ENCODE measurements at places on chromosomes 1 and 21.

DNA sequence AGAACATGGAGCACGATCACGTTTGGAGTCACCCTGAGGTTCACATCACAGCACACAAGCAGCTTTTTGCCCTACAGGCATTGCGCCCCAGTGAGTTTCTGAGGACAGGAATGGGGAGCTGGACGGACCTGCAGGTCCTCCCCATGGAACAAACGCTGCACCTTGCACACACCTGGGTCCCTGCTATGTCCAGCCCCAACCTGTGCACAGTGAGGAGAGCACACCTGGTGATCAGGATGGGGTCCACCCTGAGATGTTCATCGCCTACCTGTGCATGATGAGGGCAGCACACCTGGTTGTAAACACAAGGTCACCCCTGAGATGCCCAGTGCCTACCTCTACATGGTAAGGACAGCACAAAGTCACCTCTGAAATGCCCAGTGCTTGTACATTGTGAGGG lies 45.9 kb downstream of the TCP10L start:
- DNase-seq: no peak

GRCh38 chr1:247883346-247883745 lies 12.0 kb upstream of the OR2W3 start:
- DNase-seq: no peak

- DNase-seq: no peak
Observed at GRCh38 chr1:95583661-95584210, 349.7 kb downstream of the RWDD3 start.

GRCh38 chr1:217012659-217013058 lies 289.4 kb upstream of the ESRRG start:
- no peak for DNase-seq

DNA sequence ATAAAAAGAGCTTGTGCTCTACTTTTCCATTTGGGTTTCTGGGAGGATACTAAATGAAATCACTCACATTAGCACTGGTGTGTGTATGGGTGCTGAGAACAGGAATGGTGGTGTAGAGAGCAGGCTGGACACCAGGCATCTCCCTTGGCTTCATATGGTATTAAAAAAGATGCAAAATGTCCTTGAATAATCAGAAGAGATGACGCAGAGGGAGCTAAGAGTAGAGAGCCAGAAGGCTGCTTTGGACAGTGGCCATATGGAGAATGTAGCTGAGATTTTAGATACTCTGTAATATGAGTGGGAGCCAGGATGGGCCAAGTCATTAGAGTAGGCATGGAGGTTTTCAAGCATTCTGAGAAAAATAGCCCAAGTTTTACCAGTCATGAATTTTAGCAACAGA lies 112.3 kb upstream of the ZRANB2 start:
- no peak for DNase-seq

DNA sequence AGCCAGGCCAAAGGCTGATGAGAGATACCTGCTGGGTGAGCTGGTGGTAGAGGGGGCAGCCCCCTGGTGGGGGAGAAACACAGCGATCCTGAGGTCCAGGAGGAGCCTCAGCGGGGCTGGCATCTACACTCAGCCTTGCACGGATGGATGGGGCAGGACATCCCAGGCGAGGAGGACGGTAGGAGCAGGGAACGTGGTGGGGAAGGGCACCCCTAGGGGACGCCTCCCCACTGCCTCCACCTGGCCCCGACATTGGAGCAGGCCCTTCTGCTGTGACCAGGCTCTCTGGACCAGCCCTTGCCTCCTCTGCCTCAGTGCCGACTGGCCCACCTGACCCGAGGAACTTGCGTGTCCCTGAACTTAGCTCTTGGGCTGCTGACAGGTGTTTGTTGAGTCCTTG lies 6.4 kb upstream of the MMEL1 start:
- DNase-seq: no peak

DNA sequence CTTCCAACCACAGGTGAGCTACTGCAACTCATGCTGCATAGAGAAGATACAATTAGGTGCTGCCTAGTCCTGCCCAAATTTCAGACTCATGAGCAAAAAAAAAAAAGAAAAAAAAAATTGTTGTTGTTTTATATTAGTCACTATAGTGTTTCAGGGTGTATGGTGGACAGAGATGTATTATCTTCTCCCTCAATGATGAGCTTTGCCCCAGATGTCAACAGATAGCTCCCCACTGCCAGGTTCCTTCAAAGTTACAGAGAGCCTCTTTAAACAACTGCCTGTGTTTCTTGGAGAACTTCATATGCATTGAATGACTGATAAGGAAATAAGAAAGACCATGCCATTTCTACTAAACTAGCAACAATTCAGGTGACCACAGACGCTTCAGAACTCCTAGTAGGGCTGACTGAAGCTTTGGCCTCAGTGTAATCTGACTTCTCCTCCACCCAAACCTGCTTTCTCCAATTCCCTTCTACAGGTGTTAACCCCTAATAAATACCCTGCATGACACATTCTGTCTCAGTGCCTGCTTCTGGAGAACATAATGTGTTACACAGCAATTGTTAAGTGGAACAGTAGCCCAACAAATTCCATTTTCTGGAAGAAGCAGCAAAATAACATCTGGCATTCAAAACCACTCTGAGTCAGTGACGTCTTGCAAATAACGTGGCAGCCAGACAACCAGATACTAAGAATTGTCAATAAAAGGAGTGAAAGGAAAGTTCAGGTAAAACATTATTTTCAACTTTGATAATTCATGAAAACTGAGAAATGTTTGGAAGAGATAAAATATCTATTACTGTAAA lies 147.7 kb downstream of the CDC42BPA start:
- no peak for DNase-seq

GRCh38 chr1:53376041-53376461 lies 48.2 kb upstream of the LRP8 start:
- no peak for DNase-seq

- DNase-seq: no peak
Observed at GRCh38 chr1:193697115-193697762, 510.8 kb upstream of the B3GALT2 start.

DNA sequence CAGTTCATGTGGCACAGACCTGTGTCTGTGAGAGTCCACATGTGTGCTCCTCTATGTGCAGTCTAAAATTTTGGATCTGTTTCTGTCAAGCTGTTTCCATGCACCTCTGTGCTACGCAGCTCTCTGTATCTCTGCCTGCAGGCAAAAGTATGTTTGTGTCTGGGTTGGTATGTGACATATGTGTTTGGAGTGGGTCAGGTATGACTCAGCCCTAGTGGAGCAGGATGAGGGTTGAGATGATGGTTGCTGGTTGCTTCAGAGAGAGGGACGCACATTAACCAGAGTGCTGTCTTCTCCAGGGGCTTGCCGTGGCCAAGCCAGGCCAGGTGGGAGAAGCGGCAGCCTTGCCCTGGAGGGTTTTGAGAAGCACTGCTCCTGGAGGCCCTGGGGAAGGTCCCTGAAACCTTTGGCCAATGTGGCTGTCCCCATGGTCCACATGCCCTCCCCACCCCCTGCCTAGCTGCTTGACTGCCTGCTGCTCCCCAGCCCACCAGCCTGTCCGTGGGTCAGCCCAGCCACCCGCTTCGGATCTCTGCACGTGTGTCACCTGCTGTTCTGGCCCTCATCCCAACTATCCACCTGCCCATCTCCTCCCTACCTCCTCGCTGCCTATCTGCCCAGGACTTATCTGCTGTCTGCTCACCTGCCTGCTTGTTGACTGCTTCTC lies 4.1 kb upstream of the EVA1B start:
- no peak for DNase-seq

DNA sequence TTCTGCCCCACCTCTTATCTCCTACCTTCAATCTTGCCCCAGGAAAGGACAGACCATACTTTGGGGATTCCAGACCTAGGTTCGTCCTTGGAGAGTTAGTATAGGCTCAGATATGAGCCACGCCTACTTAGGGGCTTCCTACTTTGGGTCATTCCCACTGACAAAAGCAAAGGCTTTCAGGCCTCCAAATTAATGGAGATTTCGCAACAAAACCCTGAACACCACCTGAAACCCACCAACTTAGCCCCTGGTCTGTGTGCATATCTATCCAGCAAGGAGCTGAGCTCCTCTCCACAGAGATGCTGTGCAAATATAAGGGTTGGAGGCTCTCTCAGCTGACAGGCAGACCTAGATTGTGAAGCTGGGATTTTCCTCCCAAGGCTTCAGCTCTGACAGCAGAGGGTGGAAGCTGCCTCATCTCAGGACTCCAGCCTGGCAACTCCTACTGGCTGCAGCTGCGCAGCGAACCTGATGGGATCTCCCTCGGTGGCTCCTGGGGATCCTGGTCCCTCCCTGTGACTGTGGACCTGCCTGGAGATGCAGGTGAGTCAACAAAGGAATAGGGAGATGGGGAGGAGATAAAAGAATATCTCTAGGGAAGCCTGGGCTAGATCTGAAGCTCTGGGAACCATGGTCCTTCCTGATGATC lies 2.1 kb downstream of the MPL start:
- DNase-seq: no peak

DNA sequence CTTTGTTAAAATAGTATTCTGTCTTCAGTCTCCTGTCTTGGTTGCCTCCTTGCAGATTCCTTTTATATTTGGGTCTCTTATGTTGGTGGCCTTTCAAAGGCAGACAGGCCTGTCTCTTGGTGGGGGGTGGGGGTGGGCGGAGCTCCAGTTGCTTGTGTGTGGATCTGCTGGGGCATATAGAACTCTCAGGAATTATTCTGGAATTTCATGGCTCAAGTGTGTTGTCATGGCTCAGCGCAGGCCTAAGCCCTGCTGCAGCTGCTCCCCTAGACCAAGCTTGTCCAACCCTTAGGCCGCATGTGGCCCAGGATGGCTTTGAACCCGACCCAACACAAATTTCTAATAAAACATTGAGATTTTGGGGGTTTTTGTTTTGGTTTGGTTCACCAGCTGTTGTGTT lies 8.0 kb downstream of the C1orf35 start:
- no peak for DNase-seq

GRCh38 chr1:96979304-96980268 lies 258.0 kb downstream of the PTBP2 start:
- no peak for DNase-seq

DNA sequence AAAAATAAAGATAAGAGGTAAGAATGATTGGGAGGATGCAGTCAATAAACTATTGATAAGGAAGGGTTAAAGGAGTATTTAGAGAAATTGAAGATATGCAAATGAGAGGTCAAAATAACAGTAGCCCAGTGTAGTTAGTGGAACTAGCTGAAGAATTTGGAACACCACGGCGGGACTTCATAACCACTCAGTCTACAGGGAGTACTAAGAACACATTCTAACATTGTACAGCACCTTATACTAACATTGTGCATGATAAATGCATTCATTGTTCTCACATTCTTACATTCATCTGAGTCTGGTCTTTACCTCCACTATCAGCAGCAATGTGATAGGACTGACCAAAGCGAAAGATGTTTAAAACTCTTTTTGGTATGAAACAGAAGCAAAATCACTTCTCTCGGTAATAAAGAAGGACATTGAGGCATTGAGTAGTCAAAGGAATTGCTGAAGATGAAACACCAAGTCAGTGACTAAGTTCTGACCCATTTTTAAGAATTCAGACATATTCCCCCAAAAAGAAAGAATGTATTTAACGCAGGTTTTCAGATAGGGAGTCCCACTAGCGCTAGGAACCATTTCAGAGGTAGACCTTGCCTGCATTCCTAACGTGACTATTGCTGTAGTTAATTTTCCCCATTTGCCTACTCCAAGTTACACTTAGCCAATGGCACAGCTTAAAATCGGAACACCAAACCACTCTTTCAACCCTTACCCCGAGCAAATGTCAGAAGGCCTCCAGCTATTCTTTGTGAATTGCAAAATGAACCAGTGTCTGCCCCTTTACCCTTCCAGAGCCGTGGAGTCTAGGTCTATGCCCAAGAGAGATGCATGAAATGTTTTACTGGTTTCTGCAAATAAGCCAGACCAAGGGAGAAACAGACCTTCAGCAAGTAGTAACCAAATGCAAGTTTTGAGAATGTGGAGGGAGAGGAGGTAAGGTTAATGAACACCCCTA lies 108.8 kb upstream of the IRF2BP2 start:
- no peak for DNase-seq

GRCh38 chr1:237429252-237429651 lies 387.3 kb downstream of the RYR2 start:
- no peak for DNase-seq

DNA sequence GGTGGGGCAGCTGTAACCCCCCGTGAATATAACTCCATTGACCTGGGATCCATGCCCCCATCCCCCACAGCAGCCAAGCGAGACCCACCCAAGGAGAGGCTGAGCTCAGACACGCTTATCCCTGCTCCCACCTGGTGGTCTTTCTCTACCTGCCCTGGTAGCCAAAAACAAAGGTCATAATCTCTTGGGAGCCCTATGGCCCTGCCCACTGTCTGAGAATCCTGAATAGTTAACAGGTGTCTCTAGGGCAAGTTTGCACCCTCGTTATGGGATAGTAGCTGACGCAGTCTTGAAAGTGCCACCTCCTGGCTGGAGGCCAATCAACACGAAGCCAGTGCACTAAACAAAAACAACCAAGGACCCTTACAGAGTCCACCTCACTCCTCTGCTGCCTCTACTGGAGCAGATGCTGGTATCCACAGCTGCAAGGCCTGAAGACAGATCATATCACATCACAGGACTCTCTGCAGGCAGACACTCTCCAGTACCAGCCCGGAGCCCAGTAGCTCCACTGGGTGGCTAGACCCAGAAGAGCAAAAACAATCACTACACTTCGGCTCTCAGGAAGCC lies 134.3 kb upstream of the C1orf174 start:
- no peak for DNase-seq

- DNase-seq: no peak
Observed at GRCh38 chr1:22789356-22789994, 78.8 kb downstream of the EPHB2 start.

GRCh38 chr1:80533775-80534334 lies 1266.9 kb upstream of the ADGRL2 start:
- no peak for DNase-seq

DNA sequence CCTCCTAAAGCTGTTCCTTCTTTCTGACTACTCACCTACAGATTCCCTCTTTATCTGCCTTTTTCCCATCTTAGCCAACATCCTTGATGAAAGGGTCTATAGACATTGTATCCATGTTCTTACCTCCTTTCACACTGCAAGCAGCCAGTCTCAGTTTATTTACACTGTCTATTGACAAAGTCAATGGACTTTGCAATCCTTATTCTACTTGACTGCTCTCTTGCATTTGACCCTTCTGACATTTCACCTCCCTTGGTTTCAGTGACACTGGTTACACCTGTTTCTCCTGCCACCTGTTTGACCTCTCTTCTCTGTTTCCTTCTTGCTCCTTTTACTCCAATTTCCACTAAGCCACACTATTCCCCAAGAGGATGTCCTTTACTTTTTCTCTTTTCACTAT lies 224.0 kb upstream of the SNX7 start:
- no peak for DNase-seq

DNA sequence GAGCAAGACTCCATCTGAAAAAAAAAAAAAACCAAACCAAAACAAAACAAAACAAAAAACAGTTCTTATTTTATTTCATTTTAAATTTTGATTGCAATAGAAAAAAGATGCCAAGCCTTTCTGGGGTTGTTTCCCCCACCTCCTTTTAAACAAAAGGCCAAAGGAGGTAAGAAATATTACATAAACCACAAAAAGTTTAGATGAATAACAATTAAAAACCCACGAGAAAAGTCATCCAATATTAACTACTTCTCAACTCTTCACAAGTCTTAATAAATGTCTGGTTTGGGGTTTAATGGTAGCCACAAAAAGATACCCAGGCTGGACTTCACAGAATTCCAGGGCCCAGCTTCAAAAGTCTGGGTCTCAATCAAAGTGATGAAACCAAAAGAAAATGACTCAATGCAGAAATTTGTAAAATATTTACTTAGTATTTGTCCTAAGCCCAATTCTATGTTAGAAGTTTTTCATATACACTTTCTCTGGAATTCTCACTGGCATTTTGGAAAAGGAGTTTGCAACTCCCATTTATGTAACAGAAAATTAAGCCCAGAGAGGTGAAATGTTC lies 47.0 kb upstream of the SDC3 start:
- no peak for DNase-seq

Data from activated naive CD4-positive, alpha-beta T cell treated with anti-CD3 and anti-CD28 coated beads, Interleukin-2, amount 50 U/mL, for 72 hours (primary cell).